Posterior vena cava (tissue), 2 donors: ENCODE measurements at places on chromosomes 13 and 19. TPM values are rescaled to one million over a fixed set of nuclear protein-coding genes. Genes with fewer than 3 reads are reported as not detected.

The CYP4F12 gene
- 2.6 TPM for total RNA-seq

The PRTN3 gene
- total RNA-seq = 0.38 TPM

GRCh38 chr19:57075125-57075524 is 44.7 kb upstream of the USP29 start:
- DNase-seq = peak; percentile 1

DNA sequence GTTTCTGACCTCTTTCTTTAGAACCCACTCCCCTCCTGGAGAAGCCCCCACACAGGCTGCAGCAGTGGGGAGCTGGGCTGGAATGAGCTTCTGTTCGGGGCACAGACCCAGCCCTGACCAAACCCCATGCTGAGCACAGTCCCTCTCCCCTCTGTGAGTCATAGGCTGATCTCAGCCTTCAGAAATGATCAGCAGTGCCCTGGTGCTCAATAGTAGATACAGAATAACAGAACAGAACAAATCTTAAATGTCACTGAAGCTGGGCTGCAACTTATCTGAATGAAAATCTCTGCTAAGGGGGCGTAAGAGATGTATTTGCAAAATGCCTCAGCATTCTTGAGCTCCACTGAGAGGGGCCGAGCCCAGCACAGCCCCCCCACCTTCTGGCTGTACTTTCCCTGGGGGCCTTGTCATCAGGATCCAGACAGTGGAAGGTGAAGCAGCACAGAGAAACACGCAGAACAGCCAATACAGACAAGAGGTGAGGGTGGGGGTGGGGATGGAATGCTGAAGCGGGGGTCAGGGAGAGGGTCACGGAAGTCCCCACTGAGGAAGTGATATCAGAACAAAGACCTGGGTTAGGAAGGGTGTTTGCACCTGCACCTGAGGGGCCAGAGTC is 9.9 kb downstream of the ZNF665 start:
- no peak for DNase-seq

DNA sequence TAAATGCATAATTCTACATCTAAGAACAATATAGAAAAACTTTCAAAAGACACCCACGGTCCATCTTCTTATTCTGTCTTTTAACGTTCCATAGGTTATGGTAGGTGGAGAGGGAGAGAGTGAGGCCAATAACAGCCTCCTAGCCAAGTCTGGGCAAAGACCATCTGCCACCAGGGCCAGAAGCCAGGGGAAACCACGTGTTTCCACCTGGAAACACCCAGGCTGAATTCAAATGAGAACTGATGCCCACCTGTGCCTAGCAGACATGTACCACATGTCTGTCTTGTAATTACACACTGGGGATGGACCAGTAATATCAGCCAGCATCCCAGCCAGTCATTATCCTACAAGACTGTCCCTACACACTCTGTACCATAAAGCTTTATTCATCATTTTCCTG is 1573.1 kb downstream of the EFNB2 start:
- DNase-seq = no peak

The HMG20B gene
- 96.8 TPM for total RNA-seq

DNA sequence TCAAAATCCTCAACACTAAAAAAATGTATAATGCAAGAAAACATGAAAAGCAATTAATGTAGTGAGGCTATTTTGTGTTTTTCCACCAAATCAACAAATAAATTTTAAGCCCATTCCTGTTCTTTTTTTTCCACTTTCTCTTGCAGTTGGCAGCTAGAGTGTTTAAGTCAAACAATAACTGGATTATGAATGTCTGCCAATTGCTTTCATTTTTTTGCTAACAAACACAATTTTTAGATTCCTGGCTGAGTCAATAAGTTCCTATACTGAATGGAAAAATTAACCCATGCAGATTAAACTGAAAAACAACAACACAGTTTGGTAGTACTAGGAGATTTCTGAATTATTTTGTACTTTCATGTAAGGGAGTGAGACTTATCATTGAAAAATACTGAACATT is 232.4 kb downstream of the SLITRK5 start:
- DNase-seq = no peak

DNA sequence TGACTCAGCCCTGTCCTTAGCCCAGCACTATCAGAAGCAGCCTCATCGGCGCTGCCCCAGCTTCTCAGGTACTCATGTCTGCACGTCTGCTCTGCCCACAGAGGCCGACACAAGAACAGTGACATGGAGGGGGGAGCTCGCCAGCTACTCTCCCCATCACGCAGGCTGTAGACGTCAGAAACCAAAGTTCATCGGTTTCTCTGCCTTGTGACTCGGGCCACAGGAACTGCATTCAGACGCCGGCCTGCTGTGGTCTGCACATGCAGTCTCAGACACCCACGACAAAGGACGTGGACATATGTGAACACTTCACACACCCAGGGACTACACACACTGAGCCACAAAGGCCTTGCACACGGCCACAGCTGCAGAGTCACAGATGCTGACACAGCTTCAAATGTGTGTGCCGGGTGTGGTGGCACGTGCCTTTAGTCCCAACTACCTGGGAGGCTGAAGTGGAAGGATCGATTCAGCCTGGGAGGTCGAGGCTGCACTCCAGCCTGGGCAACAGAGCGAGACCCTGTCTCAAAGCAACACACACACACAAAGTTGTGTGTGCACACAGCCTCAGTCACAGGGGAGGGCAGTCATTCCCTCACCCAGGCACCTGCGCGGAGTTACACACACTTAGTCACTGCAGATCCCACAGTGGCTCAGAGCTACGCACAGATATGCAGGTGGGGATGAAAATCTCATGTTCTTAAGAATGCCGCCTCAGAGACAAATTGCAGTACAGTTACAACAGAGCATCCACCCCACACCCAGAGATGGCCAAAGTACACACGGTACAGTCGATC is 4.9 kb upstream of the ZFP36 start:
- peak; percentile 91 for DNase-seq
